NCI-H2081 (cell line): ENCODE measurements at places on chromosomes 6 and 20.
A peak's percentile ranks its signal among the peaks of the same experiment; 100 is the strongest.

- no peak for DNase-seq
Measured at GRCh38 chr20:48226642-48227041, 441.4 kb upstream of the SULF2 start.

GRCh38 chr6:87699576-87699975, 2.5 kb downstream of the AKIRIN2 start:
- DNase-seq, result no peak

- no peak for DNase-seq
Measured at GRCh38 chr6:118535176-118535844, 12.8 kb upstream of the PLN start.

GRCh38 chr6:109484122-109484521, 1.1 kb upstream of the ZBTB24 start:
- no peak for DNase-seq

- no peak for DNase-seq
Measured at GRCh38 chr6:169970306-169970988, 219.0 kb downstream of the ERMARD start.

DNA sequence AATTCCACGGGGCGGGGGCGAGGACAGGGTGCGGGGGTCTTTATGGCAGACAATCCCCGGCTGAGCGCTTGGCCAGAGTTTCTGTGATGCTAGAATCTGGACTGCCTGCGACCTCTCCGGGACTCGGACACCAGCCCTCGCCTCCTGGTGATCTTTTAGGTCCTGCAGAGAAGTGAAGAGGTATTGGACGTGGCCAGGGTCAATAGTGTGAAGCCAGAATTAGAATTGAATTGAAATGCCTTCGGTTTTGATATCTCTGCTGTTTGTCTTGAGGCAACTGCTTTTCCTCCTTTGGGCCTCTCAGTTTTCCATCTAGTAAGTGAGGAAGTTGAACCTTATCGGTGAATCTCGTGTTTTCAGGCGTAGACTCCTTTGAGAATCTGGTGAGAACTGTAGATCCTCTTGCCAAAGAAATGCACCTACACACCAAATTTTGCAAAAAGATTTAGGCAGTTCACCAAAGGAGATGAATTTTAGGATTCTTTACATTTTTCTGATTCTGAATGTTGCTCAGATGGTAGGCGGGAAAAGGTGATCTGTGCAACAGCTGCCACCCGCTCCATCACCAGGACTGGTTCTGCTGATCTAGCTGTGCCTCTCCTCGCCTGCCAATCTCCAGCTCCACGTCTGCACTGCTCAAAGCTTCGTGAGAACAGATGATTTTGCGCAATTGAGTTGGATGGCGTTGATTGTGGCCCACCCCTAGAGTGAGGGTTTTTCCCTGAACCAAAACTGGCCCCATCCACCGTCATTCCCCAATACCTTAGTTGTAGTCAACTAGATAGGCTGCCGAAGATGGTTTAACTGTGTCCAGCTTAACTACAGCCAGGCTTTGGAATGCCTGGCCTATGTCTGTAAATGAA, 837 bp upstream of the OSER1 start:
- DNase-seq, result no peak

DNA sequence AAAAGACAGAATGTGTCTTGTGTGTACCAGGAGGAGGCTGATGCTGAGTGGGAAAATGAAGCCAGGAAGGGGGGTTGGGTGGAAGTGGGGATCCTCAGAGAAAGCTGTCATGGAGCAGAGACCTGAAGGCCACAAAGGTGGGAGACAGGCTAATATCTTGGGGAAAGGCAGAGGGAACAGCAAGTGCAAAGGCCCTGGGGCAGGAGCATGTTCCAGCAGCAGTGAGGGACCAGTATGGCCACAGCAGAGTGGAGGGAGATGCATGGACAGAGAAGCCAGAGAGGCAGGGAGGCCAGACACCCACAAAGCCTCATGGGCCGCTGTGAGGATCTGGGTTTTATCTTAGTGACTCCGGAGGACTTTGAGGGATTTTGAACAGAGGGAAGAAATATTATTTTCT, 254.2 kb upstream of the SULF2 start:
- no peak for DNase-seq

DNA sequence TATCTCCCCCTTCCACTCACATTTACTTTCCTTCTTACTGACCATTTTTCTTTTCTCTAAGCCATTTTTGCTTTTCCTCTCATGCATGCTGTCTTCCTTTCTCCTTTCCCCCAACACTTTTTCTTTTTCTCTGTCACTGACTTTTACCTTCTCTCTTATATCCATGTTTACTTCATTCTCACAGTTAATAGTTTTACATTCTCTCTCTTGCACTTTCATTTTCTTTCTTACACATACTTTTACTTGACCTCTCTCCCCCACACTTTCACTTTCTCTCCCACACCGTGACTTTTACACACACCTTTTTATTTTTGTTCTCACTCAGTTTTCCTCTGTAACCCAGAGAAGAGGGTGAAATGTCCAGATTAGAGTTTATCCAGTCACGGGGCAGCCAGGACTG, 636.3 kb downstream of the PTPRT start:
- no peak for DNase-seq

DNA sequence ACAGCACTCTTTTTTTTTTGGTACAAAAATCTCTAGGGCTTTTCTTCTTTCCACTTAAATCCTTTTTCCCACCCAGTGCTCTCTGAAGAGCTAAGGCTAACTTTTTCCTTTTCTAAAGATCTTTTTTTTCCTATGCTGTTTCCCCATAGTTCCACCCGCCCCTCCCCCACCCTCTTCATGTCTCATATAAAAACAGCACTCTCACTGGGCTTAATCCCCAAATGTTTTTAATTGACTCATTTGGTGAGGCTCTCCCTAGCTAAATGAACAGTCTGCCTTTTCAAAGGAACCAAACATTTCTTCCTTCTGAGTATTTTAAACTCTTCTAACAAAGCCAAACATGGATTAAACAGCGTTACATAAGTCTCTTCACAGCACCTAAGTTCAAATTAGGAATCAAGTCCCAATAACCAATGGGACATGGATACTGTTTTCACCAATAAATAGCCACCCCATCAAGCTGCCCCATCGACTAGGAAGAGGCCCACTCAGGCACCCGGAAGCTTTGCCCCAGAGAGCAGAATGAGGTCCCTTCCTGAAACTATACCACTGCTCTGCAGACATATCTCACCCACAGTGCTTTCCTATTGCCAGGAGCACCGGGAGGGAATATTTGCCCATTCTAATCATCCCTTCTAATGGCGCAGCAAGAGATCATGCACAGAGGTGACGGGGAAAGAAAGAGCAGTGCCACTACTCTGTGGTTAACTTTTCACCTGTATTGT, 63.7 kb downstream of the ATXN1 start:
- peak; percentile 48 for DNase-seq

DNA sequence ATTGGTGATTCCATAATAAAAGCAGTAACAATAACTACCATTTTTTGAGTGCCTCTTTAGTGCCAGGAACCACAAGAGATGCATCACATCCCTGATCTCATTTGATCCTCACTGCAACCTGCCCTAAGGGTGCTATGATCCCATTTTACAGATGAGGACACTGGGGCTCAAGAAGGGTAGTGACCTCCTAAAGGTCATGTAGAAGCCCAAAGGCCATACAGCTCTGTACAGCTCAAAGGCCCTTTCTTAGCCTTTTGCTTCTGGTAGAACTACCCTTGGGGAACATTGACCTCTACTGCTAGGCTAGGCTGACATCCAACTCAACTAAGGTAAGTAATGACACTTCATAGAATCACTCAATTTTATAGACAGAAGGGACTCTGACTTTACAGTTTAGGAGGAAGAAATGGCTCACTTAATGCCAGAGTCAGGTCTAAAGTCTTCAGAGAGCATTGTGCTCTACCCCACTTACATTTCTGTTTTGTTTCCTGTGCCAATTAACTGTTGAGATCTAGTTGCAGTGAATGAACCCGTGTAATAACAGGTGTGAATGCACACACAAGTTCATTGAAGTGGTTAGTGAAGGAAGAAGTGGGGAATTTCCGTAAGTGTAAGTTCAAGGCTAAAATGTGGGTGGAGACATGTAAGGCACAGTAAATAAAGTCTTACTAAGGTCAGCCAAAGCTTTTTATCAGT, 10.7 kb downstream of the SLC9A8 start:
- DNase-seq, result no peak

DNA sequence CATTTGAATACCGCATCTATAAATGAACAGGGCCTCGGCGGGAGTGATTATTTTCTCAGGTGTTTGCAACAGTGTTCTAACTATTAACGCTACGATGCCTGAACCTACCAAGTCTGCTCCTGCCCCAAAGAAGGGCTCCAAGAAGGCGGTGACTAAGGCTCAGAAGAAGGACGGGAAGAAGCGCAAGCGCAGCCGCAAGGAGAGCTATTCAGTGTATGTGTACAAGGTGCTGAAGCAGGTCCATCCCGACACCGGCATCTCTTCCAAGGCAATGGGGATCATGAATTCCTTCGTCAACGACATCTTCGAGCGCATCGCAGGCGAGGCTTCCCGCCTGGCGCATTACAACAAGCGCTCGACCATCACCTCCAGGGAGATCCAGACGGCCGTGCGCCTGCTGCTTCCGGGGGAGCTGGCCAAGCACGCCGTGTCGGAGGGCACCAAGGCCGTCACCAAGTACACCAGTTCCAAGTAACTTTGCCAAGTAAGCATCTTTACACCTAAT, 70.9 kb downstream of the HFE start:
- DNase-seq, result no peak

DNA sequence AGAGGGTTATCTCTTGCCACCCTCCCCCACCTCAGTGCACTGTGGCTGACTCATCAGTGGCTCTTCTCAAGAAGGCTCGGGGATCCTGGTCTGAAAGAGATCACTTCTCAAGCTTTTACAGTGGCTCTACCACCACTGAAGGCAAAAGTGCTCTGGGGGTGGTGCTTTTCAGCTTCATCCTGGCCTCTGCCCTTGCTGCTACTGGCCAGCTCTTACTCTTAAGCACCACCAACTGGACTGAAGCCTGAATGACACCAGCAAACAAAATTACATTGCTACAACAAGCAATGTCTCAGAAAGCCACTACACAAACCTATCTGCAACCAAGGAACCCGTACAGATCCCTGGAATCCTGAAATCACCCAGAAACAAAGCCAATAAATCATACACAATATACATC, 402.1 kb downstream of the EPHA7 start:
- no peak for DNase-seq

DNA sequence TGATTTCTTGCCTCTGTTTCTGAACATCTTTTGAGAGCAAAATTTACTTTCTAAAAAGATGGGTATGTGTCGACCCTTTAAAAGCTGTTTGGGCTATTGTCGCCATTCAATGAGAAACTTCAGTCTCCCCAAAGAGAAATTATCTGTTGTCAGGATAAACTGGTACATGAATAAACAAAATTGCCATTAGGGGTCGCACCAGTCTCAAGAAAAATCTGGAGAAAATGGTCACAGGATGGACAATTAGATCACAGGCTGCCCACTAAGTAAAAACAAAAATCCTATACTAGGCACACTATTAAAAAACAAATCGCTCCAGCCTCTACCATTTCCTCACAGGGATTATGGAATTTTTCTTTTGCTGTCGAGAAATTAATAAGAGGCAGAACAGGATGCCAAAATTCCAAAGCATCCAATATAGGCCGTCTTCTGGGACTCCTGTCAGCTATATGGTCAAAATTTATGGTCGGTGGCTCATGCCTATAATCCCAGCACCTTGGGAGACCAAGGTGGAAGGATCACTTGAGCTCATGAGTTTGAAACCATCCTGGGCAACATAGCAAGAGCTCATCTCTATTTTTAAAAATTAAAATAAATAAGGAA, 5.5 kb upstream of the HLA-E start:
- peak; percentile 48 for DNase-seq

GRCh38 chr6:108672641-108673040, 111.9 kb downstream of the FOXO3 start:
- DNase-seq, result no peak

GRCh38 chr6:121857551-121857950, 422.1 kb downstream of the GJA1 start:
- no peak for DNase-seq

GRCh38 chr6:132362442-132363185, 38.7 kb downstream of the MOXD1 start:
- DNase-seq, result no peak

- DNase-seq, result no peak
Measured at GRCh38 chr6:10633216-10633615, 61.2 kb downstream of the C6orf52 start.

DNA sequence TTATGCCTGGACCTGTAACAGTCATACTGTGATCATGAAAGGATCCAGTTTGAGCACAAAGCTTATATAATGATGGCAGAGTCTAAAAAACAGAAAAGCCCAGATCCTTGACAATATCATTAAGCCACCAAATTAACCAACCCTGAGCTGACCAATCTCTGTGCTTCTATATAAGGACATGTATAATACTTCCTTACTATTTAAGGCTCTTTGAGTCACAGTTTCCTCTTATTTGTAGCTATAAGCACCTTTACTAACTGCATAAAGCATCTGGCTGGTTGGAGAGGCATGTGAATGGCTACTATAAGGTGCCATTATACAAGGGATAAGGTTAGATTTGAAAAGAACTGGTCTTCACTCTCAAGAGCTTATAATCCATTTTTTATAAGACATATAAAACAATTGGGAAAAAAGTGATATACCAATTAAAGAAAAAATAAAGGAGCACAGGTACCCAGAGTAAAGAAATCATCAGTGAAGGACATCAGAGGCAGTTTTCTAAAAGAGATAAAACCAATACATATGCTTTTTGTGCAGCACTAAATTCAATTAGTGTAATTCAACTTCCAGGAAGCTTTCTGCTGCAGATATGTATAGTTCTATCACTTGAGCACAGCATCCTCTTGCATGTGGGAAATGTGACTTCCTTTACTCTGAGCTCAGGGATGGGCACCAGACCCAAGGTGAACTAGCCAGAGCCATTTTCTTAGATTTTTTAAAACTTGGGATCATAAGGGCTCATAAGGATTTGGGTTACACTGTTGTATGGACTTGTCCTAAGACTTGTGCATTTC, 121.0 kb downstream of the BTBD9 start:
- no peak for DNase-seq
